ENCODE measurements at places on chromosomes 7 and 10.

DNA sequence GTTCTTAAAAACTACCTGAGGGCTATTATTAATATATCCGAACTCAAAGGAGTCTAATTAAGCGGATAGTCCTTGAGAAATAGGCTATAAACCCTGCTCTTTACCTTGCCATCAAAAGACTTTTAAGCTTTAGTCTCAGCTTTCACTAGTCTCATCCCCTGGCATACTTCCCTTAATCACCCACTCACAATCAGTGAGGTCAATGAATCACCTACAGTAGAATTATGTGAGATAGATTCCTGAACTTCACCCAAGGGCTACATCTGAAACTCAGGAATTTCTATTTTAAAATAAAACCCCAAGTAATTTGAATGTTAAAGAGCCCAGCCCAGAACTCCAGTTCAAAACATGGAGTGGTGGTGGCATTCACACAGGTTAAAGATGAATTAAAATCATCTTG, 108.7 kb downstream of the ETV1 start:
- DNase-seq, result no peak

DNA sequence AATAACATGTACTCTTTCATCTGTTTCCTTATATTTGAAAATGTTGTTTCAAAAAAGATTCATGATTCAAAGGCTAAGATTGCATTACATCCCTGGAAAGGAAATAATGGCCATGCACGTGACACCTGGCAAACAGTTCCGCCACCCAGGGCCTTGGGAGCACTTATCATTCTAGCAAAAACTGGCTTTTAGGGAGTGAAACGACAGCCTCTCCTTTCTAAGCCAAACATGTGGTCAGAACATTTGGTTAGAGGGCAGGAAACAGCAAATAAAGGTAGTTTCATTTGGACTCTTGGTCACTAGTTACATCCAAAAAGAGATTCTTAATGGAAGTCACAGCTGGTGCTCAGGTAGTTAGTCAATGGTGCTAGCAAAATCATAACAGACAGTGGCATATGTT, 83.5 kb downstream of the FAS start:
- no peak for DNase-seq

DNA sequence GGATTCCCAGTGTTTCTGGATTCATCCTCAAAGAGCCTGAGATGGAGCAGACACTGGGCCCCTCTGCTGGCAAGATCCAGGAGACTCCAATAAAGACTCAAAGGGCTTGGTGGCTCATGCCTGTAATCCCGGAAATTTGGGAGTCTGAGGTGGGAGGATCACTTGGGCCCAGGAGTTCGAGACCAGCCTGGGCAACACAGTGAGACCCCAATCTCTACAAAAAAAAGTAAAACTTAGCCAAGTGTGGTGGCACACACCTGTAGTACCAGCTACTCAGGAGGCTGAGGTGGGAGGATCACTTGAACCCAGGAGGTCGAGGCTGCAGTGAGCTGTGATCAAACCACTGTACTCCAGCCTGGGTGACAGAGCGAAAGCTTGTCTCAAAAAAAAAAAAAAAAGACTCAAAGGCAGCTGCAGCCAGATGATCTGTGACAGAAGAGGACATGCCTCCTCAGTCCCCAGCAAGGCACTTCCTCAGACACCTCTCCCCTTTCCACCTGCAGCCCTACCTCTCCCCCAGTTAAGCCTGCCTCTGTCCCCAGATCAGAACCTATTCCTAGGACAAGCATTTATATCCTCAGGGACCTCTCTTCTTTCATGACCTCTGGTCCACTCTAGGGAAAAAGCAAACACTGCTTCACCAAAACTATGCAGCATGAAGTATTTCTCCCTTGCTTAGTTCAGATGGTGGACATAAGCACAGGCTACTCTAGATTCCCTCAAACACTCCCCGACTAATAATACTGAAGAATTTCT, 27.9 kb downstream of the PDLIM1 start:
- no peak for DNase-seq

DNA sequence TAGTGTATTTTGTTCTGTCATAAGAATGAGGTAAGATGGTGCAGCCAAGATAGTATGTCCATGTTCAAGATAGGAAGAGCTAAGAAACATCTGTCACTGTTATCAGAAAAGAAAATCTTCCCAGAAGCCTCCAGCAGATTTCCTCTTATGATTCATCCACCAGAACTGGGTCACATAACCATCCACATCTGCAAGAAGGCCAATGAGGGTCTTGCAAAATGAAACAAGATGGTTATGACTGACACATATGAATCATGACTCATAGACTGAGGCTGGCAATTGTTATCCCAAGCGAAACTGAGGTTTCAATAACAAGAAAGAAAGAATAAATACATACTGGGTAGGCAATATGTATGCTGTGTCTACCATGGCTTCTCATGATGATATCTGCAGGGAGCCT, 30.3 kb downstream of the CCNJ start:
- DNase-seq, result peak; percentile 41

GRCh38 chr7:27096768-27097514, 1.1 kb upstream of the HOXA1 start:
- no peak for DNase-seq

DNA sequence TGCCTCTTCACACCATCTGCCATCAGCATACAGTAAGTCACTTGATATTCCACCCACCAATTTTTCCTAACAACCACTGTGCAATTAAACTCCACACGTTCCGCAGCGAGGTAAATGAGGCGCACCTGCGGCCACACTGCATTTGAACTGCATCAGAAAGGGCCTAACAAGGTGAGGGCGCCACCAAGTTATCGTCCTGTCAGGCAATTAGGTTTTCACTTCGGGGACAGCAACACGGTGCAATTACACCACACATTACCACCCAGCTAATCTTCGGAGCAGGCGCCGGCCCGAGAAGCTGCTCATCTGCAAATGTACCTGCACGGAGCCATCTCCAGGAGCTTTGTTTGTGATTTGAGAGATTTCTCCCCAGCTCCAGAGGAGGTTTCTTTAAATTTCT, 84.4 kb downstream of the EBF3 start:
- DNase-seq, result no peak

- no peak for DNase-seq
Observed at GRCh38 chr7:139695588-139695987, 82.2 kb downstream of the HIPK2 start.

GRCh38 chr7:92567460-92567859, 22.7 kb downstream of the FAM133B start:
- no peak for DNase-seq

- no peak for DNase-seq
Observed at GRCh38 chr10:86449926-86450558, 71.5 kb downstream of the WAPL start.

GRCh38 chr10:128025437-128025836, 100.8 kb downstream of the MKI67 start:
- no peak for DNase-seq

DNA sequence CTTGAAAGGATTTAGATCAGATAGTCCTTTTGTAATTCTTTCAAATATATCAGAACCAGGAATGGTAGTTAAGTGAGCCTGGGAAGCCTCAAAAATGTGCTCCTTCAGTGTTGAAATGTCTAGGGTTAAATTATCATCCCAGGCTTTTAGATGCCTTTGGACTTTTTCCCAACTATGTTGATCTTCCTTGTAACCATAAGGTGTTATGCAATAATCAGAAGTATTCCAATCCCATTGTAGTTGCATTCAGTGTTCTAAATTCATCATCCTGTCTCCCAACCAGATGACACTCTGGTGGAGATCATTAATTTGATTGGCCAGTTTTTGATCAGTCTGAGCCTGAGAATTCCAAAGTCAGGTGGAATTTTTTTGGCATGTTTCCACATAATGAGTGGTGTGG, 35.1 kb upstream of the AKR1C2 start:
- no peak for DNase-seq

GRCh38 chr7:17405786-17406185, 107.3 kb downstream of the AHR start:
- peak; percentile 67 for DNase-seq

DNA sequence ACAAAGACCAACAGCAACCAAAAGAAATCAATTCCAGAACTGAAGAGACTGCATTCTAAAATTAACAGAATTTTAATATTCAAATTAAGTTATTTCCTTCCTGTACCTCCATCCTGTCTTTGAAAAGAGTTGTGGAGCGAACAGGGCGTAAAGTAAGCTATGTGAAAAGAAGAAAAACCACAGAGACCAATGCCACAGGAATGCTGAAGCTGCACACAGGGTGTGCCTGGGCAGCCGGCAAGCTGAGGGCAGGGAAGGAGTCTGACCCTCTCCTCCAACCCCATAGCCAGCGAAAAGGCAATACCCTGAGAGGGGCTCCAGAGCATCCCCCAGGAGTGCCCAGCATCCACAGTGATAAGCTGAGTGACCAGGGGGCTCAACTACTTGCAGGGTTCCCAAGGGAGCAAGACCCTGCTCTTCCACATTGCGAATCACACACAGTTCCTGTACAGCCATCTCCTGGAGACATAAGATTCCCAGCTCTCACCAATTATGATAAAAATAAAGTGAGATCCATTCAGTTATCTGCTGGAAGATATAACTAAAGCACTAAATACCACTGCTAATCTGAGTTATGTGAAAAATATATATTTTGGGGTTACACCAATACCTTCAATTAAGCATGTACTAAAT, 93.8 kb downstream of the PARD3 start:
- DNase-seq, result no peak

- DNase-seq, result no peak
Observed at GRCh38 chr10:69742928-69743602, 58.6 kb upstream of the COL13A1 start.

- peak; percentile 4 for DNase-seq
Observed at GRCh38 chr7:156816943-156817572, 75.9 kb downstream of the LMBR1 start.

GRCh38 chr7:156768698-156769472, 124.1 kb downstream of the LMBR1 start:
- no peak for DNase-seq

DNA sequence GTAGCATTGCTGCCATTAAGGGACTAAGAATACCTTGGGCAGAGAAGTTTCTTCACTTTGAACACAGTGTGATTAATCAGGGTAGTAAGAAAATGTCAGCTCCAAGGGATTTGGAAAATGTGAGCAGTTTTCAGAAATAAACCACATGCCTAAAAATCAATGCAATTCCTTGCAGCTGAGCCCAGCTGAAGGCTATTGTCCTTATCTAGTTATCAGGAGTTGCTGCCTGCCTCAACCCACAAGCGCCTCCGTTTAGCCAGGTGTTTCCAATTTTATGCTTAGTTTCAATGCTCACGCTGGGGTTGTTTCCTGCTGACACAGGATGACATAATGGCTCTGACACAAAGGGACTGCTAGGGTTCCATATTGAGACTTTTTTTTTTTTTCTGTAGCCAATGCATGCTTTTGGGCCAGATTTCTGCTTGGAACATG, 132.3 kb upstream of the ANK3 start:
- no peak for DNase-seq

DNA sequence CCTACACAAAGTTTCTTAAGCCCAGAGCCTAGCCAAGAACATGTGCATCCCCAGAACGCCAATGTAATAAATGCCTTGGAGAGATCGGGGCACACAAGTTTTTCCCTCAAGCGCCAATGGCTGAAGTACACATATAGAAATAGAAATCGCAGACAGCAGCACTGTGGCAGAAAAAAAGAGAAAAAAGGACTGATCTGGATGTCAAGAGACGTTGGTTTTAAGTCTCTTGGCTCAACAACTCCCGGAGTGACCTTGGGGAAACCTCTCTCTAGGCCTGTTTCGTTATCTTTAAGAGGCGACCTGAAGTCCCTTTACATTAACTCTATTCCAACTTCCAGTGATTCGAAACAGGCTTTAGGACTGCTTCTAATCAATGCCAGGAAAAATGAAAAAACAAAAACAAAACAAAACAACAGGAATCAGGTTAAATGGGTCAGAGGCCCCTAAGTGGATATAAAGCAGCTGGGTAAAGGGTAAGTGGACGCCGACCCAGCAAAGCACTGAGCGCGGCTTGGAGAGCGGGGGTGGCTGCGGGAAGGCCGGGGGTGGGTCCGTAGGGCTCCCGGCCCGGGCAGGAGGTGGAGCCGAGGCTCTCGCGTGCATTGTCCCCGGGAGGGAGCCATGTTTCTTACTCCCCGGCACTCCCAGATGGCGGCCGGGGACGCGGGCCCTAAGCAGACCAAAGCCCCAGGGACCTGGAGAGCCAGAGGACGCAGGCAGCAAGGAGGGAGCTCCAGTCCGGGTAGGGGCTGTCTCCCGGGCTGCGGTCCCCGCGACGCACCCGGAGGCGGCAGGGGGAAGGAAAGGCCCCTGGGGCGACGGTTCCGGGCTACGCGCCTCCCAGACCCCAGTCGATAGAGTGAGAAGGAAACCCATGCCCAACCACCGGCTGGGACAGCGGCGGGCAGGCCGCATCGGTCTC, 757 bp downstream of the EIF3A start:
- peak; percentile 67 for DNase-seq

- peak; percentile 38 for DNase-seq
Observed at GRCh38 chr10:85548034-85548433, 818.6 kb downstream of the GRID1 start.

- DNase-seq, result peak; percentile 64
Observed at GRCh38 chr10:58642283-58642682, 129.6 kb downstream of the BICC1 start.

GRCh38 chr10:130301021-130301892, 165.1 kb downstream of the GLRX3 start:
- DNase-seq, result peak; percentile 30

DNA sequence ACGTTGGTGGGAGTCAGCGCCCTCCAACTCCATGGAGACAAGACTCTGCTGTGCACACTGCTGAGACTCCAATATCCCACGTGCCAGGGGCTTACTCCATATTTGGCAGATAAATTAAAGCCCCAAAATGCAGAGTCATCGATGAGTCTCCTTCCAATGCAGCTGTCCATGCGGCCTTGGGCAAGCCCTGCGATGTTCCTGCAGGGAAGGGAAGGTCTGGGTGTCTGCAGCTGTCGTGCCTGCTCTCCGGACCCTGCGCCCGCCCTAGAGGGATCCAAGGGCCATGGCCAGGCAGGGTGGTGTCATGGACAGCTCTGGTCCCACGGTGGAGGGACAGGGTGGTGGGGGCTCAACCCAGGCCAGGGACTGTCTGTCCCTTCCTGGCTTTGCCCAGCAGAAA, 185.2 kb downstream of the PTPRN2 start:
- DNase-seq, result no peak

DNA sequence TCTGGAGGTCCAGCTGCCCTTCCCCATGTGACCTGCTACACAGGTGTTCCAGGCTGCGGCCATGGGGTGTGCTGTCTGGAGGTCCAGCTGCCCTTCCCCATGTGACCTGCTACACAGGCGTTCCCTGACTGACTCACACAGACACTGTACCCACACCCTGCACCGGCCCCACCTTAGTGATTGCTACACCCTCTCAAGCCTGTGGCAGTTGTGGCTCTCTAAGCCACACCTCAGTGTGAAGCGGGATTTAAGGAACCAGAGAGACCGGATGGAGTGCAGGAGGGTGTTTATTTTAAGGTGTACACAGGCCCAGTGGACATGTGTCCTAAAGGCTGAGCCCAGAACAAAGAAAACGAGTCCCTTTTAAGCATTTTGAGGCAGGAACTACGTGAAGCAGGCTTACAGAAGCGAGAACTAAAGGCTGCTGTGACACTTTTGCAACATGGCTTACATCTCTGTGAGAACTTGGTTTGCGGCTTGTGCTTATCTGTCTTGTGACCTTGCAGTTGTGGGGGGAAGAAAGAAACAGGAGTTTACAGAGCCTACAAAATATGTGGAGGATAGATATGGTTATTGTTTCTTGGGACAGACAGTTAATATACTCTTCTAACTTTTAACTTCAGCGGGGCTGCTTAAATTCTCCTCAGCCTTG, 326.4 kb downstream of the PAXIP1 start:
- no peak for DNase-seq

GRCh38 chr7:71393661-71394060, 261.7 kb downstream of the GALNT17 start:
- DNase-seq, result no peak

Measured in stromal cell of bone marrow (primary cell).